Thoracic aorta (tissue), 2 donors: ENCODE measurements at places on chromosomes 3 and 15. TPM values are rescaled to one million over a fixed set of nuclear protein-coding genes. Genes with fewer than 3 reads are reported as not detected.

PPM1L gene
- total RNA-seq, result 13.3 TPM

A4GNT gene
- total RNA-seq, result not detected

DNA sequence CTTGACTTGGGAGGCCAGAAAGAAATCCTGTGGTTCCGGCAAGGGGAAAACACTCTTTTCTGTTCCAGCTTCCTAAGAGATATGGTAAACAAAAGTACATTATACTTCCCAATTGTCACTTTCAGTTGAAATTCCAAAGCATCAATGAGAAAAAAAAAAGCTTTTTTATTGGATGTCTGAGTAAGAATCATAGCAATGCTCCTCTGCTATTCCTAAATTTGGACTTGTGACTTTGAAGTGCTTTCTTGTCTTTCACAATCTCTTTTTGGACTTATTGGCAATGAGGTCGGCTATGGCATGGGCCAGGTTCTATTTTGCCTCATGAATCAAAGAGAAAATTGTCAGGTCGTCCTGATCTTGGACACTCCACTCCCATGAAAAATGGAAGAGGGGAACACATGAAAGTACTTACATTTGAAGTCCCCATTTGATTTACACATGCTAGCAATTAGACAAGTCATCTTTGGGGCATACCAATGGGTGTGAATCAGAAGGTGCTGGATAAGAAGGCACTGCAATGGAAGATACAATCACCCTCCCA, 170.5 kb downstream of the GREM1 start:
- H3K4me1 ChIP-seq, result peaks cover 9% of the 10 kb centered on the region
- no peak for DNase-seq
- no peak overlapping the region for H3K4me3 ChIP-seq
- no peaks in the 10 kb centered on the region for H3K36me3 ChIP-seq

GRCh38 chr3:138873471-138874278, 38.9 kb upstream of the PIK3CB start:
- no peak for DNase-seq
- H3K4me3 ChIP-seq, result no peak overlapping the region
- H3K27ac ChIP-seq, result no peak overlapping the region
- no peaks in the 10 kb centered on the region for H3K36me3 ChIP-seq
